ENCODE measurements at places on chromosomes 3 and 15.

GRCh38 chr3:52014613-52015012, 18.9 kb upstream of the RPL29 start:
- DNase-seq = no peak

- DNase-seq = no peak
These were observed 160.1 kb upstream of the DPH6 start for GRCh38 chr15:35705884-35706585.

DNA sequence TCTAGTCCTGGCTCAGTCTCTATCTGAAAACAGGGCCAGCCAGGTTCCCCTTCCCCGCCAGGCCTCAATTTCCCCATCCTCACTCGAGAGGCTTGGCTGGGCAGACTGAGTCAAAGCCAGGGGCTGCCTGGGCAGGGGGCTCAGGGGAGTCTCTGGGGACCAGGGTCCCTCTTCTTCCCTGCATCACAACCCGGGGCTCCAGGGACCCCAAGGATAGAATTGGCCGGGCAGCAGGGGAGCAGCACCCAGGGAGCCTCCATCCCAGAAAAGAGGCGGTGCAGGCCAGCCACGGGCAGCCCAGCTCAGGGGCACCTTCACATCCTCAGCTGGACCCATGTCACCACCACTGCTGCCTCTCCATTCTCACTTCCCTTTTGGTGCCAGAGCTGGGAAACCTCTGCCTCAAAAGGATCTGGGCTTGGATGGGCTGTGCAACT, 13.3 kb upstream of the PLXND1 start:
- DNase-seq = no peak

GRCh38 chr3:101964861-101965260, 115.5 kb downstream of the NFKBIZ start:
- no peak for DNase-seq

- DNase-seq = no peak
These were observed 48.7 kb upstream of the MDFIC2 start for GRCh38 chr3:70360979-70361760.

Data from mesothelial cell of epicardium (in vitro differentiated cells).